Vagina (tissue), 2 donors: ENCODE measurements at places on chromosomes 2 and 18. TPM values are rescaled to one million over a fixed set of nuclear protein-coding genes. Genes with fewer than 3 reads are reported as not detected.

PLCD4 gene
- 12.0 TPM for total RNA-seq

ST6GAL2 gene
- total RNA-seq, result 2.9 TPM

KRCC1 gene
- 24.3 TPM for total RNA-seq

- no peak for DNase-seq
Measured at GRCh38 chr18:5582076-5582475, 38.3 kb upstream of the EPB41L3 start.

- no peak for DNase-seq
Measured at GRCh38 chr2:240023792-240024191, 1.4 kb downstream of the NDUFA10 start.

GRCh38 chr2:30294133-30294532, 62.8 kb downstream of the LBH start:
- DNase-seq, result no peak

- DNase-seq, result no peak
Measured at GRCh38 chr2:70188460-70188859, 2.4 kb downstream of the C2orf42 start.

GRCh38 chr2:159292157-159292556, 5.7 kb upstream of the WDSUB1 start:
- DNase-seq, result no peak

GRCh38 chr18:77862066-77862757, 612.6 kb downstream of the GALR1 start:
- no peak for DNase-seq

DNA sequence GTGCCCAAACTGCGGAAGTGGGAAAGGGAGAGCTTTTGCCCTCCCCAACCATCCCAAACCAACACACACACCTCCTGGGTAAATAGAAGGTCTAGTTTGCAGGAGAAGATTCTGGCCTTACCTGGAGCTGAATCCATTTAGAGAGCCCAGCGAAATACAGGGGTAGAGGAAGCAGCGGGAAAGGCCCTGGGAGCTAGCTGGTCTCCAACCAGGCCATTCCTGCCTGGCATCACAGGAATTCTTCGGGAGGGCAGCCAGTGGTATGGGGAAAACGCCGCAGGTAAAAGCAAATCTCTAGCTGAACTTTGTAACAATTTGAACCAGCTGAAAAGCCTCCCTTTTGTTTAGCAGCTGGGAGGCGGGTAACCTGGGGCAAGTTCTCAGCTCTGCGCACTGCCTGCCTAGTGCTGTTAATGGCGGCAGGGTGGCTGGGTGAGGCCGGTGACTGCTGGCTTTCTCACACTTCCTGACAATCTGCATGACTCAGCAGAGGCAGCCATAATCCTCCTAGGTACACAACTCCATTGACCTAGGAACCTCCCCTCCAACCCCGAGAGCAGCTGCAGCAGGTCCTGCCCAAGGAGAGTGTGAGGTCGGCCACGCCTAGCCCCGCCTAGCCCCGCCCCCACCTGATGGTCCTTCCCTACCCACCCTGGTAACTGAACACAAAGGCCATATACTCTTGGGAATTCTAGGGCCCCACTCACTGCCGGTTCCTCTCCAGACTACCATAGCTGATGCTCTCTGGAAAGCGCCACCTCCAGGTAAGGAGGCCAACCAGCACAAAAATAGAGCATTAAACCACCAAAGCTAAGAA, 483.8 kb upstream of the REG3G start:
- no peak for DNase-seq

GRCh38 chr2:179830043-179830787, 31.2 kb downstream of the ZNF385B start:
- DNase-seq, result no peak

- DNase-seq, result no peak
Measured at GRCh38 chr2:144693179-144693578, 173.3 kb upstream of the ZEB2 start.

DNA sequence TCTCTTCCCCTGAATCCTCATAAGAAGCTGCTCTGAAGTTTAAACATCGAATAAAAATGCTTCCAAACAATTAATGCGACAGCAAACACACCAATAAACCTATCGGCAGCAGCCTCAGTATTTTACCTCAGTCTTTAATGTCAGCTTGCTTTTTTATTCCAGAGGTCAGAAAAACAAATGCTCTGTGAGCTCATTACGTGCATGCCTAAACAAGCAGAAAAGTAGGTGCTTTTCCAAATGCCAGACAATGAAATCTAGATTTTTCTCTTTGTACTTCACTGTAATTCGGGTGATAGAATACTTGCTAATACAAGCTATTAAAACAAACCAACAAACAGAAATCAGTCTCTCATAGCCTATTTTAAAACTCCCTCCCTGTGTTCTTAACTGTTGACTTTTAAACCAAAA, 381.5 kb downstream of the NRXN1 start:
- no peak for DNase-seq

GRCh38 chr2:69674316-69674670, 30.8 kb upstream of the AAK1 start:
- no peak for DNase-seq

DNA sequence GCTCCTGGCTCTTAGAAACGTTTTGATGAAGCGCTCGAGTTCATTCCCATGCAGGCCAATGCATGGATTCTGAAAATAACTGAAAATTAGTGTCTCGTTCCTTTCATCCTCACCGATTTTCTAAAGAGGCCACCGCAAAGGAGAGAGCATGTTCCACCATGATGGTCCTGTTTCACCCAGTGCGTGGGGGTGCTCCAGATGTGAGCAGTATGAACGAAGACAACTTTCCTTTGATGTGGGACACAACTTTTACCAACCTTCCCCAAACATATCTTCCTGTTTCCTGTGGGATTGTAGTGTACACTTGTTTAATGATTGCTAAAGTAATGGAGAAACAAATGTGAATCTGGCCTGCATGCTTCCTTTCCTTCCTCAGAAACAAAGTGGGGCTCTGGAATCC, 114.5 kb downstream of the PRPF40A start:
- DNase-seq, result no peak

DNA sequence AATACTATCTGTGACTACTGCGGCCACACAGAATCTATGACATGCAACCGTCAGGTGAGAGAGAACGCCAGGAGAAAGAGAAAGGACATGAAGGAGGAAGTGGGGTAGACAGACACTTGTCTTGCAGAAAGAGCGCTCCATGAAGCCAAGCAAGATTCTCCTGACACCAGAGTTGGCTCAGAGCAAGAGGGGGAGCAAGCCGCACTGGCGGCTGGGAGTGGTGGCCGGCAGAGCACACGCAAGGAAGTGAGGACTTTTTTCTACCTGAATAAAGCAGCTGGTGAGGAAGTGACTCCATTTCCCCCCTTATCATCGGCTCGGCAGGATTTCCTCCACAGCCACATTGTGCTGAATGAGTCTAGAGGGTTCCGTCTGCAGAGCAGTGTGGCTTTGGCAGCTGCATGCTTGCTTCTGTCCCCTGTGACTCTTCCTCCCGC, 181.6 kb downstream of the BCL2 start:
- DNase-seq, result no peak

DNA sequence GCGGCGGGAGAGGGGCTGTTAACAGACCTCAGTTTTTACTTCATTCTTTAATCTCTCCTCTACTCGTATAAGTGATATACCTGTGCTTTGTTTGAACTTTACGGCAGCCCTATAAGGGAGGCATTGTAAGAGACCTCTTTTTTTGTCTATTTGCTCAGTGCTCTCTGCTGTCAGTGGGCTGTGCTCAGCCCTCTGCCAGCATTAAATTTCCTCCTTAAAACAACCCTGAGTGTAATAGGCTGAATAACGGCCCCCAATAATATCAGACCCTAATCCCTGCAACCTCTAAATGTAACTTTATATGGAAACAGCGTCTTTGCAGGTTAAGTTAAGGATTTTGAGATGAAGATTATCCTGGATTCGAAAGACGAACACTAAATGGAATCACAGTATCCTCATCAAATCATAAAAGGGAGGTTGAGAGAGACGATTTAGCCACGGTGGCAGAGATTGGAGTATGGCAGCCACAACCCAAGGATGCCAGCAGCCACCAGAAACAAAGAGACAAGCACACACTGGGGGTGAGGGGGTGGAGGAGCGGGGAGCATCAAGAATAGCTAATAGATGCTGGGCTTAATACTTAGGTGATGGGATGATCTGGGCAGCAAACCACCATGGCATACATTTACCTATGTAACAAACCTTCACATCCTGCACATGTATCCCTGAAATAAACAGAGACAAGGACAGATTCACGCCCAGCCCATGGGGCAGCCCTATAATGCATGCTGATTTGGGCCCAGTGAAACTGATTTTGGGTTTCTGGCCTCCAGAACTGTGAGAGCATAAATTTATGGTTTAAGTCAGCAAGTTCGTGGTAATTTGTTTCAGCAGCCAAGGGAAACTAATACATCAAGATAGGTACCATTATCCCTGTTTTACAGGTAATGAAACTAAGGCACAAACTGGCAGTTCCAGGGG, 894 bp upstream of the FARSB start:
- no peak for DNase-seq
